ENCODE measurements at places on chromosomes 6 and 20. TPM values are rescaled to one million over a fixed set of nuclear protein-coding genes. Genes with fewer than 3 reads are reported as not detected.

GRCh38 chr20:16517946-16518783 lies 55.1 kb downstream of the KIF16B start:
- H3K27ac ChIP-seq: no peak overlapping the region
- DNase-seq: peak; percentile 41
- H3K4me1 ChIP-seq: no peaks in the 10 kb centered on the region
- no peaks in the 10 kb centered on the region for H3K36me3 ChIP-seq
- H3K4me3 ChIP-seq: no peak overlapping the region

GRCh38 chr20:44129911-44130718 lies 56.9 kb downstream of the JPH2 start:
- DNase-seq: no peak
- no peak overlapping the region for H3K4me3 ChIP-seq
- H3K36me3 ChIP-seq: no peaks in the 10 kb centered on the region

GRCh38 chr20:40773376-40773775 lies 84.3 kb upstream of the MAFB start:
- no peak for DNase-seq
- H3K27ac ChIP-seq: no peak overlapping the region
- no peaks in the 10 kb centered on the region for H3K36me3 ChIP-seq
- no peaks in the 10 kb centered on the region for H3K4me1 ChIP-seq
- no peaks in the 10 kb centered on the region for H3K27me3 ChIP-seq
- H3K4me3 ChIP-seq: no peak overlapping the region

- no peaks in the 10 kb centered on the region for H3K27me3 ChIP-seq
- H3K4me1 ChIP-seq: no peaks in the 10 kb centered on the region
- H3K4me3 ChIP-seq: no peak overlapping the region
Measured at GRCh38 chr6:112620812-112621569, 273.9 kb downstream of the RFPL4B start.

DNA sequence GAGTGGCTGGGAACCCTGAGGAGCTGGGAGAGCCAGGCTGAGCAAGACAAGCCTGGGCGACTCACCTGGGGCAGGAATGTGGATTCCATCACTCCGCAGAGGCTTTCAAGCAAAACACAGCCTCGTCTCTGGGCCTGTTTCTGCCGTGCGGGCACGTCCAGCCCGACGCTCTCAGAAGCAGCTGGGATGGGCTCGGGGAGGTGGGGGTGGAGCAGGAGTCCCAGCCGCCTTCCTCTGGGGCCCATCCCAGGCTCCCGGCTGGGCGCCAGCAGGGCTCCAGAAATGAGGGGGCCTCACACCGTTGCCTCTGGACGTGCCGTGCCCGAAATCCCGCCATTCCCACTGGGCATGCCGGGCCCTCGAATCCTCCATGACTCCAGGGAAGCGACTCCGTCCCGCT lies 8.7 kb upstream of the RPS21 start:
- H3K27ac ChIP-seq: no peak overlapping the region
- no peak overlapping the region for H3K4me3 ChIP-seq
- H3K4me1 ChIP-seq: peaks cover 25% of the 10 kb centered on the region
- no peaks in the 10 kb centered on the region for H3K27me3 ChIP-seq

DNA sequence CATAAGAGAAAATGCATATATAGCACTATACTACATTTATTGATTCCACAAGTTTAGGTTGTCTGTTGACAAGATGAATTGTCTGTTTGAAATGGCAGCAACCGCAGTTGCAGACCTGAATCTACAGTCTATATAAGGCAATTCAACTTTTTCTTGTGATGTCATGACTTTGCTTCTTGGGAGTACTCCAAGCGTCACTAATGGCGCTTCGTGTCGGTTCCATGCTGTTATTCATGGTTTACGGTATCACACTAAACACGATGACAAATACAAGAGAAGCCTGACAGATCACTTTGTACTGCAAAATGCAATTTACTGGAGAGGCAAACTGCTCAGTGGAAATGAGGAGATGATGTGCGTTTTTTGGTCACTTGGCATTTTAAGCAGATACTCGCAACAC lies 280.3 kb upstream of the TCF21 start:
- no peak for DNase-seq
- no peak overlapping the region for H3K27ac ChIP-seq
- H3K4me3 ChIP-seq: no peak overlapping the region
- no peaks in the 10 kb centered on the region for H3K27me3 ChIP-seq

- H3K27ac ChIP-seq: no peak overlapping the region
- H3K27me3 ChIP-seq: peaks cover 94% of the 10 kb centered on the region
- H3K4me3 ChIP-seq: no peak overlapping the region
- no peak for DNase-seq
- H3K36me3 ChIP-seq: no peaks in the 10 kb centered on the region
Measured at GRCh38 chr6:28772480-28773381, 151.1 kb downstream of the TRIM27 start.

Gene EPB41L1
- 157 TPM for total RNA-seq

GRCh38 chr6:43471399-43471798 lies 6.0 kb upstream of the TJAP1 start:
- no peak for DNase-seq
- H3K36me3 ChIP-seq: no peaks in the 10 kb centered on the region
- no peaks in the 10 kb centered on the region for H3K4me1 ChIP-seq
- H3K27ac ChIP-seq: no peak overlapping the region
- no peak overlapping the region for H3K4me3 ChIP-seq

DNA sequence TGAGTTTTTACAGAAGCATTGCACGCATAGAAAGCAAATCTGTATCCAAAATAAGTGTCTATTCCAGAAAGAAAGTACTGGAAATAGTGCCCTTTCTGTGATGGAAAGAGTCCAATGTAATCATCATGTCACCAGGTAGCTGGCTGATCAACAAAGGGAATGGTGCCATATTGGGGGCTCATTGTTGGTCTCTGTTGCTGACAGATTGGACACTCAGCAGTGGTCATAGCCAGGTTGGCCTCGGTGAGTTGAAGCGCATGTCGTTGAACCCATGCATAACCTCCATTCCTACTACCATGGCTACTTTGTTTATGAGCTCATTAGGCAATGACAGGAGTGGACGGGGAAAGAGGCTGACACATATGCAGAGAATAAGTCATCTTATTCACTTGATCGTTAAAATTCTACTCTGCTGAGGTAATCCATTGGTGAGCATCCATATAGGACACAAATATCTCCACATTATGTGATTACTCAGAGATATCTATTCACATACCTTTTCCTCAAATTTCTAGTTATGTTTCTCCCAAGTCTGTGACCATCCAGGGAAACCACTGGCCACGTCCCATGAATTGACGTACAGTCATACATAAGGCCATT lies 560.5 kb downstream of the HAO1 start:
- no peaks in the 10 kb centered on the region for H3K36me3 ChIP-seq
- DNase-seq: no peak
- no peak overlapping the region for H3K4me3 ChIP-seq
- no peak overlapping the region for H3K27ac ChIP-seq
- H3K4me1 ChIP-seq: no peaks in the 10 kb centered on the region

GRCh38 chr6:32589596-32590449 lies at the start of gene HLA-DRB1:
HLA-DRB1 (minus strand) TSS chr6:32589848; CDS start chr6:32589742, 106 bp downstream.
- H3K4me3 ChIP-seq: no peak within 1 kb of the TSS
- peak; percentile 46 for DNase-seq
- no peaks in the 10 kb centered on the region for H3K36me3 ChIP-seq
- H3K4me1 ChIP-seq: no peaks in the 10 kb centered on the region
- no peak within 1 kb of the TSS for H3K27ac ChIP-seq

DNA sequence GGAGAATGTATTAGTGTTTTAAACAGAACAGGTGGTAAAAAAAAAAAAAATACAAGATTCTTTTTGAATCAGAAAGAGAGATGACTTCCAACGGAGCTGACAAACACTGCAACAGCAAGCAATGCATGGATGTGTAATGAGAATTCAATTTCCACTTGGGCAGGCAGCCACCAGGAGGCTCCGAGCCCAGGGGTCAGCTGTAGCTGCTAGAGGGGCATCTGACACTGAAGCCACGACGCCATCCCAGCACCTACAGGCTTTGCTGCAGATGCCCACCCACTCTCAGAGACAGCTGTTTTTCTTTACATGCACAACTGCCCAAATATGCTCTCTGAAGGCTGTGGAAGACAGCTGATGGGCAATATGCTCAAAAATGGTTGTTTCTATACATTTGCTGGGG lies 75.4 kb downstream of the ELOVL5 start:
- no peak for DNase-seq
- no peaks in the 10 kb centered on the region for H3K27me3 ChIP-seq
- H3K4me1 ChIP-seq: no peaks in the 10 kb centered on the region
- no peak overlapping the region for H3K4me3 ChIP-seq
- H3K27ac ChIP-seq: no peak overlapping the region

DNA sequence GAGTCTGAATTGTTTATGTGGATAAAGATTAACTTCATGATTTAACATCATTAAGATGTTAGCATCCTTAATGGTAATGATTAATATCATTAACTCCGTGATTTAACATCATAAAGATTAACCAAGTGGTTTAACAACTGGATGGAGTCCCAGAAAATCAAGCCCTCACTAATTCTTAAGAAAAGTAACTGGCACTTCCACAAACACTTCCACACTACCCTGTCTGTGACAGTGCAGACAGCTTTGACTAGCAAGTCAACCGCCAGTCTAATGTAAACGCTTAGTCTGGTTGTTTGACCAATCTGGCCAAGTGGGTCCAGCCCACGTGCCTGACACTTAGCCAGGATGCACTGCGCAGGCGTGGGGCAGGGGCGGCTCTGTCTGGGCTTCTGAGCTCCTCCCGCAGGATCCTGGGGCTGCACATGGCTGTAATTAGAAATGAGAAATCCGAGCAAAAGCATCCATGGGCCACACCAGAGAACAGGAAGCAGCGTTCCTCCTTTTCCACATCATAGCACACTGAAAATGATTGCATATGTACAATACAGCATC lies 424.2 kb downstream of the FOXA2 start:
- no peak overlapping the region for H3K27ac ChIP-seq
- no peaks in the 10 kb centered on the region for H3K36me3 ChIP-seq
- no peak for DNase-seq
- no peaks in the 10 kb centered on the region for H3K27me3 ChIP-seq
- H3K4me3 ChIP-seq: no peak overlapping the region
- H3K4me1 ChIP-seq: no peaks in the 10 kb centered on the region

DNA sequence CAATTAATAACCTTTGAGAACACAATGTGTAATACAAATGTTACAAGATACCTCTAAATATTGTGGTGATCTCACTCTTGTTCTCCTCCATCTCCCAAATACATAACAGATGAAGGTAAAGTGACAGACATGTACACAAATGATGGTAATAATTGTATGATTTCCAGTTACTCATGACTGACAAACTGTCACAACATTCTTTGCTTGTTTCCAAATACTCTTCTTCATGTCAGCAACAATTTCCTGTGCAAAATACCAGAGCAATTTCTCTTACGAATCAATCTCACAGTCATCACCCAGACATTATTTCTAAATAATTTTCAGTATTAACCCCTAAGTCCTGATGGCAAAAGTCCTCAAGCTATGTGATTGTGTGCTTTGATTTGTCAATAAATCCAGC lies 92.9 kb downstream of the RPS12 start:
- H3K36me3 ChIP-seq: no peaks in the 10 kb centered on the region
- no peaks in the 10 kb centered on the region for H3K27me3 ChIP-seq
- H3K27ac ChIP-seq: no peak overlapping the region
- no peak for DNase-seq
- no peaks in the 10 kb centered on the region for H3K4me1 ChIP-seq

- peak; percentile 43 for DNase-seq
- H3K27me3 ChIP-seq: no peaks in the 10 kb centered on the region
- H3K4me3 ChIP-seq: no peak overlapping the region
- peaks cover 16% of the 10 kb centered on the region for H3K4me1 ChIP-seq
Measured at GRCh38 chr20:49171909-49172308, 16.2 kb downstream of the STAU1 start.

DNA sequence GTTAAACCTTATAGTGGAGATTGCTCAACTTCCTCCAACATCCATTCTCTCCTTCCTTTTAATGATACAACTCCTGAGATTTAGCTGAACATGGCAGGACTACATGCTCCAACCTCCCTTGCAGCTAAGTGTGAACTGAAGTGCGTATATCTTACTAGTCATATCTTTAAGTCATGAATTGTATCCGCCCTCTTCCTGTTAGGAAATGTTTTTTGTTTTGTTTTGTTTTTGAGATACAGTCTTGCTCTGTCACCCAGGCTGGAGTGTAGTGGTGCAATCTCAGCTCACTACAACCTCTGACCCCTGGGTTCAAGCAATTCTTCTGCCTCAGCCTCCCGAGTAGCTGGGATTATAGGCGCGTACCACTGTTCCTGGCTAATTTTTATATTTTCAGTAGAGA lies 8.8 kb upstream of the OSTM1 start:
- no peak overlapping the region for H3K27ac ChIP-seq
- H3K4me1 ChIP-seq: no peaks in the 10 kb centered on the region
- no peaks in the 10 kb centered on the region for H3K36me3 ChIP-seq
- DNase-seq: no peak
- H3K4me3 ChIP-seq: no peak overlapping the region

GRCh38 chr6:158584236-158584651 lies 24.4 kb downstream of the TMEM181 start:
- H3K4me1 ChIP-seq: no peaks in the 10 kb centered on the region
- H3K36me3 ChIP-seq: peaks cover 38% of the 10 kb centered on the region
- no peak for DNase-seq
- H3K4me3 ChIP-seq: no peak overlapping the region
